ENCODE measurements at places on chromosomes 1 and 21.
A peak's percentile ranks its signal among the peaks of the same experiment; 100 is the strongest.

- DNase-seq = no peak
These were observed 24.5 kb downstream of the CXADR start for GRCh38 chr21:17537299-17537698.

- DNase-seq = no peak
These were observed 9.5 kb downstream of the MR1 start for GRCh38 chr1:181043025-181043888.

DNA sequence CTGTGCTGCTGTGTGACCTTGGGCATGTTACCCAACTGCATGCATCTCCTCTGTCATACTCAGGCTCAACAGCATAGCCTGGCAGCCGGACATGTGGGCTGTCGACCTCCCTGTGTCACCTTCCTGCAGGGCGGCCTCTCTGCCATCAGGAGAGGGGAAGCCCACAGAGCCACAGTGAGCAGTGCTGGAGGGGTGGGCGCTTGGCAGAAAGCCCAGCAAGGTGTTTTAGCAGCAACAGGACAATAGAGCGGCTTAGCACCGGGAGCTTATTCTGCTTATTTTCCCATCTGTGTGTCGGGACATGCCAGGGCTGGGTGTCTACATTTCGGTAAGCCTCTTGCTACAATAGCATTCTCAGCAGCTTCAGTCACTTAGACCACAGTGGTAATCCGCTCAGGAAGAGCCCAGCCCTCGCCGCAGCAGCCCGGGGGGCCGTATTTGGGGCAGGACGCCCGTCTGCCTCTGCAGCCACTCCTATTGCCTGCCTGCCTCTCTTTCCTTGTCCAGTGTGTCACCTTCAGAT lies 22.8 kb upstream of the CDK18 start:
- DNase-seq = no peak

DNA sequence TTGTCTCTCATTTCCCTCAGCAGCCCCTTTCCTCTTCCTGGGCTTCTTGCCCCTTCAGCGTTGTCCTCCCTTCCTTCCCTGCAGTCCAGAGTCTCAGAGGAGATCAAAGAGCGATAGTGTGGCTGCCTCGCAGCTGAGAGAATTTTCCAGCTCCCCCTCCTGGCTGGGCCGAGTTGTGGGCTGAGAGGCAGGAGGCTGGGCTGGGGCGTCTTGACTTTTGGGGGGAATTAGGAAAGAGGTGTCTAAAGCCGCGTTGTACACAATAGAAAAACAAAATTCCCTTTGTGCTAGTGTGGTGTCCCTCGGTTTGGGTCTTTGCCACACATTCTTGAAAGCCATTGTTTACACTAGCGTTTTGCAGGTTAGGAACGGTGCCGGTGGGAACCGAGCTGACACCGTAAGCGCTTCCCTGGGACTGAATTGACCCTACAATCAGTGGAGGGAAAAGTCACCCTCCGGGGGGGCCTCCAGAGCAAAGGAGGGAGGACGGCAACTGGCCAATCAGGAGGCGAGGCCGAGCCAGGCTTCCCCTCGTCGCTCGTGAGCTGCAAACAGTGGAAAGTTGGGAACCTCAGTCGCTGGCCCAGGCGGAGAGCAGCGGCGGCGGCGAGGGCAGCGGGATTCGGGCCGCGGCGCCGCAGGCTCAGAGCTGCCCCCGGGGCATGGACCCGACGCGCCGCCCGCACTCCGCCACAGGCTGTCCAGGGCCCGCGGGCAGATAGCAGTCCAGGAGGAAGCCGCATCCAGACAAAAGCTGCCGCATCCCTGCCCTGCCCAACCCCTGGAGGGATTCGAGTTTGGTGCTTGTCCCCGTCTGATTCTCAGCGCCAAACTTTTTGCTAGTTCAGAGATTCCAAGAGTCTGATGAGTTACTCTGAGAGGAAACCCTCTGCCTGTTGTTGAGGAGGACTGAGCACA lies at the start of gene HMCN1:
HMCN1 (plus strand) TSS at position 574 of the 918 bp plus-strand sequence. CDS start 389 bp downstream, outside the sequence.
- DNase-seq = peak; percentile 2

GRCh38 chr1:11550664-11551283 lies 71.8 kb downstream of the DISP3 start:
- peak; percentile 11 for DNase-seq

GRCh38 chr1:234886081-234886984 lies 242.3 kb downstream of the TOMM20 start:
- no peak for DNase-seq

Data from activated CD4-positive, alpha-beta T cell treated with anti-CD3 and anti-CD28 coated beads, Interleukin-2, amount 50 U/mL, for 1 hour (primary cell).